Epithelial cell of esophagus (primary cell): ENCODE measurements at places on chromosomes 5 and 9.

DNA sequence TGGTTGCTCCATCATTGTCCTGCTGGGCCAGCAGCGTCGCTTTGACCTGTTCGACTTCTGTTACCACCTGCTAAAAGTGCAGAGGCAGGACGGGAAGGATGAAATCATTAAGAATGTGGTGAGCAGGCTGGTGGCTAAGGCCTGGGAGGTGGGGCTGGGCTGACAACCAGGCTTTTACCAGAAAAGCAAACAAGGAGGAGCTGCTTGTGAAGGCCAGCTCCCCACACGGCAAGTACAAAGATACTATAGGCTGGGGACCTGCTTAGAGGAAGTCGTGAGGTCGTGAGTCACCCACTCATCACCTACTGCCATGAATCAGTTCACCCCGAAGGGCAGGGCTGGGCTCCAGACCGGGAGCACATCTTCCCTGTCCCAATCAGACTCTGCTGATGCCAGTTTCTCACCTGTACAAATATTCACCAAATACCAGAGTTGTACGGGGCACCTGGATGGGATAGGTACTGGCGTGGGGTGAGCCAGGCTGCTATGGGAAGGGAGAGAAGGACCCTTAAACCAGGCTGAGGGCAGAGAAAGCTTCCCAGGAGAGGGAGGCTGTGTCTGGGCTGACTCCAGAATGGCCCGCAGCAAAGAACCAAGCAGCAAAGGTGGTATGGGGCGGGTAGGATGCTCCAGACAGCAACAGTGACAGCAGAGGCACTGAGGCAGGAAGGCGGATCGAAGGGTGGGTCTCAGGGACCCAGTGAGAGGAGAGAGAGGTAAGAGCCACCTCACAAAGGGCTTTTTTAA lies 69.3 kb upstream of the NIPAL4 start:
- peak; percentile 99 for DNase-seq

GRCh38 chr9:134325096-134325812 lies 1.0 kb upstream of the RXRA start:
- peak; percentile 73 for DNase-seq

DNA sequence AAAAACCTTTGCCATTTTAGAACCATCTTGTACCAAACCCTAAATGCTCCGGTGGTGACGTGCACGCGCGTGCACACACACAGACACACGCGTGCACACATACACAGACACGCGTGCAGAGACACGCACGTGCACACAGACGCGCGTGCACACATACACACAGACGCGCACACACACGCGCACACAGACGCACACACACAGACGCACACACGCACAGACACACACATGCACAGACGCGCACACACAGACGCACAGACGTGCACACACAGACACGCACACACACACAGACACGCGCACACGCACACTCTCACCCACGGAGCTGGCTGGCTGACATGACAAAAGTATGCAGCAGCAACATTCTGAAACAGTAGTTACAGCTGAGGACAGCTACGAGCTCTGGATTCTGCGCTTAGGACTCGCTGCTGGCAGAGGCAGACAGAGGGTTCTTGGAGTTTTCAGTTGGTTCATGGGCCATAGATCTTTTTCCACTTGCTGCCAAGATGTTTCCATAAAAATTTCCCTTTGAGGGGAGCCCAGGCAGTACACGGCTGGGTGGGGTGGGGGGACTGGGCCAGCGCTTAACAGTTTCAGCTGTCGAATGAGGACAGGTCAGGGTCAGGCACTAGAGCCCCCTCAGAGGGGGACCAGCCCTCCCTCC lies 46.2 kb upstream of the UBAC1 start:
- no peak for DNase-seq

DNA sequence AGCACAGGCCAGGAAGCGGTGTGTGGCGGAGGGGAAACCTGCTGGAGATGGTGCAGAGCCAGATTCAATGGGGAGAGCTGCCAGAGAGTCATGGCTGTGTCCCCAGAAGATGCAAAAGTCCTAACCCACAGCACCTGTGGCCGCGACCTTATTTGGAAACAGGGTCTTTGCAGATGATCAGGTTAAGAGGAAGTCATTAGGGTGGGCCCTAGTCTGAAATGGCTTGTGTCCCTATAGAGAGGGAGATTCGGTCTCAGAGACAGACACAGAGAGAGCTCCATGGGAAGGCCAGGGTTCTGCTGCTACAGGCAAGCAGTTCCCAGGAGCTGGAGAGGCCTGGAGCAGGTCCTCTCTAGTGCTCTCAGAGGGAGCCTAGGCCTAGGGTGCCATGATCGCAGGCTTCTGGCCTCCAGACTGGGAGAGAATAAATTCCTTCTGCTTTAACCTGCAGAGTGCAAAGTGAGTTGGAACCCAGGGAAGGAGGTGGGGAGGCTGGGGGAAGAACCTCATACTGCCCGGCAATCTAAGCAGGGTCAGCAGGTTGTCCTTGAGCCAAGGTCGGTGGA lies 1.9 kb upstream of the LPCAT1 start:
- DNase-seq = no peak

GRCh38 chr5:172777881-172778814 lies 7.2 kb upstream of the DUSP1 start:
- DNase-seq = peak; percentile 95

- DNase-seq = no peak
These were observed 51.9 kb upstream of the COL5A1 start for GRCh38 chr9:134589748-134590147.

DNA sequence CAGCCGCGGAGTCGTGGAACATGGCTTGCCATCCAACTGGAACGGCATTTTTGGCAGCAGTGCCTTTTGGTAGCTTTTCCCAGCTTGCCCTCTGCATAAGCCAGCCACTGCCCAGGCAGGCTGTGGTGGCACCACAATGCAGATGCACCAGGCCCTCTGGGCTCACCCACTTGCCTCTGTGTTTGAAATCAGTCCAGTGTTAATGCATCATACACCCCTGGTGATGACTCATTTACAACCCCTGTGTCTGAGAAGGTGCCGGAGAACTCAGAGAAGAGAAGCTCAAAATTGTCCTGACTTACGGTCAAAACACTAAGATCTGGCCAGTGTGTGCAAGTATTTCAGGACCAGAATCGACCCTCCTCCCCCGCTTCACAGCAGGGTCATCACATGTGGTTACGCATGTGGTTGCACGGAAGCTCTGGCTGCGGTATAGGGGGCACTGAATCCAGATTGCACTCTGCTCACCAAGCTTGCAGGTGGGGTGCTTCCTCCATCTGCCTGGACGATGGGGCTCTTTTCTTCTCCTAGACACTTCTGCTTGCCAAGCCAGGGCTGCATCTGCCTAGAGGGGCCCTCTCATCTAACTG lies 66.5 kb upstream of the SMIM15 start:
- DNase-seq = peak; percentile 70

DNA sequence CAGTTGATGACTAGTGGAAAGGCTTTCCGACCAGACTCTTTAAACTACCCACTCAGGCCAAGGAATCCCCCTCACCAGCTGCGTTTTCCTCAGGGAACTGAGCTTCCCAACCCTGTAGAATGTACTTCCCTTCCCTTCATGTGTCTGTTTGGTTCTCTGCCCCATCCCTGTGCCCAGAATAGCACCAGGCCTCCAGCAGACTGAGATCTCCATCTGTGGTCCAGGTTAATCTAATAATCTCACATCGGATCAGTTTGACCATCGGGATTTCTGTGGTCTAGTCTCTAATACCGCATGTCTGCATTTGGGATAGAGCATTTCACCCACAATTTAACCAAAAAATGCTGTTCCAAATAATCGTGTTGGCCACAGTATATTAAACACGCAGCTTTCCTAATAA lies 237.2 kb downstream of the ROR2 start:
- DNase-seq = no peak

GRCh38 chr5:81768935-81769452 lies 18.1 kb upstream of the SSBP2 start:
- peak; percentile 93 for DNase-seq

DNA sequence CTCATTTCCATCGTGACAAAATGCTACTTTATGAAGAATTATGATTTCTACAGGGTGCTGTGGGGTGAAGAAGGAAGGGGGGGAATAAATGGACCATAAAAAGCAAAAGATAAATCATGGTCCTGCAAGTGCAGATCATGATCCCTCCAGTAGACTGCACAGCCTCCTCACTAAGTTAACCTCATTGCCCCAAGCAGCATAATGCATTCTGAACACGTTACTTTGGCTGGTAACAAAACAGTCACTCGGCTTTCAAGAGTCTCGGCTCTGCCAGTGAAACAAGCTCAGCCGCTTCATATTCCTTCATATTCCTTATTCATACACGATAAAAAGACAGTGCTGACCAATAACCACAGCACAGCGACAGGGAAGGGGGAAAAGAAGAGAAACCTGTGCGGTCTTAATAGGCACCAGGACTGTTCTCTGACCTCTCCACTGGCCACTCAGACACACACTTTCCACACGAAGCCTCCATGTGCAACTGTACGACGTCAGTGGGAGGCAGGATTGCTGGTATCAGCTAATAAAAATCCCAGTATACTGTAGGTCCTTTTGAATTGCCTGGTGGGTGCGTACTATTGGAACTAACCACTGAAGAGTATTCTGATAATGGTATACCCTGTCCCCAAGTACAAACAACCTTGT lies 60.5 kb downstream of the ANKH start:
- no peak for DNase-seq

GRCh38 chr9:4141296-4141695 lies 158.6 kb downstream of the GLIS3 start:
- DNase-seq = no peak

DNA sequence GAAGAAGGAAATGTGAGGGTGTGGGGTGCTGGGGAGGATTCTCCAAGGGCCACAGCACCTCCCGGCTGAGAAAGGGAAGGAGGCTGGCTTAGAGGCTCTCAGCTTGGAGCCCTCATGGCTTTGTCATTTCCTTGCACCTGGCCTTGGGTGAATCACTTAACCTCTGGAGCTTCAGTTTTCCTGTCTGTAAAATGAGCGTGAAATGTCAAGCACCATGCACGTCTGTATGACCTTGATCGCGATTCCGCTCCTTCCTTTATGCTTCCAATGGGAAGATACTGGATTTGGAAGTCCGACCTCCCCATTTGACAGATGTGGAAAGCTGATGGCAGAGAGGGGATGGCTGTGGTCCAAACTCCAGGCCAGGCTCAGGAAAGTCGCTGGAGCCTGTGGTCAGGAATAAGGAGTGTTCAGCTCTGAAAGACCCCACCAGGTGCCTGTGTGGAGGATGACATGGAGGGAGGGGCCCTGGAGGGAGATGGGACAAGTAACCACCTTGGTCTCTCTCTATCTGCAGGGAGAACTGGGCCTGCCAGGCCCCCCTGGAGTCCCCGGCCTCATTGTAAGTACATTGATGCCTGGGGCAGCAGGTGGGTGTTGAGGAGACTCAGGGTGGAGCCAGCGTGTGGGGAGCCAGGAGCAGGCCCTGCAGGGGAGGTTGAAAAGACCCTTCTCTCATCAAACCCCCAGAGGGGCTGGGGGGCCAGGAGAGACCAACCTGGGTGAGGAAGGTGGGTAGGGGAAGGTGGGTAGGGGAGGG lies 66.5 kb downstream of the COL27A1 start:
- DNase-seq = peak; percentile 30

DNA sequence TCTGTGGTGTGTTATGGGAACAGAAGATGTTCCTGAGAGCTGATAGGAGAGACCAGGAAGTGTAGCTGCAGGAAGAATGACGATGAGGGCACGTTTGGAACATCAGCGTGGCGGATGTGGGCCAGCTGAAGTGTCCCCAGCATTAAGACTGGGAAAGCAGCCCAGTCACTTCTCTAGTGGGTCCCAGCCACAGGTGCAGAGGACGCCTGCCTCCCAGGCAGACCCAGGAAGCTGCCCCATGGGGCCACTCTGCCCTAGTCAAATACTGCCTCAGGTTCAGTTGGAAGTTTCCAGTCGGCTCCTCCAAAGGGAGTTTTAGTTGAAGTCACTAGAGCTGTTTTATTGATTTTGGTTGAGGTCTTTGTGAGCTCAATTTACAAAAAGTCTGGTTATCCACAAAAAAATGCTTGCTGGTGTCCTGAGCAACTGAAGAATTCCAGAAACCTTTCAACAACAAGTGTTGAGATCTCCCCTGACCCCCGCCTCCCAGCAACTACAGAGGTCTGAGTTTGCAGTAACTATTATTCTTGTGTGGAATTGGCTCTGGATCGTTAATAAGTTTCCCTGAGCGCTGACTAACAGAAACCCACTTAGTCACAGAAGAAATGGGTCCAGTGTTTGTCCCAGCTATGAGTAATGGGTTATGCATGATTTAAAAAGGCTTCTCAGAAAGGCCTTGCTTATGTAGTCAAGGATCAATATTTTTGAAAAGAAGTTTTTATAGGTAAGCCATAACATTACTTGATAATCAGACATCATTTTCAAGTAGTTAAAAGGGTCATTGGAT lies 294.1 kb downstream of the FANCC start:
- peak; percentile 84 for DNase-seq

DNA sequence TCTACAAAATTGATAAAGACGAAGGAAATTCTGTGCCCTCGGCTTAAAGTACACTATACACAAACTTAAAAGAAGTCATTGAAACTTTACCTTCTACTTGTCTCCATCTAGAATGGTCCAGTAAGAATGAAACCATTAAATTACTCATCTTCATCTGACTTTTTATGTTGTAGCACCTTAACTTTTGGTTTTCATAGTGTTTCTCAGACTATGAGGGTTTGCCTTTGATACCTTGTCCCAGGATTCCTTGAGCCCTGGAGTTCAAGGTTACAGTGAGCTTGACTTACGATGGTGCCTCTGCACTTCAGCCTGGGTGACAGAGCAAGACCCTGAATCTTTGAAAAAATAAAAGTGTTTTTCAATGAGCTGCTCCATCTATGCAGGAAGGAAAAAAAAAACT lies 132.2 kb downstream of the CDC42SE2 start:
- no peak for DNase-seq

- no peak for DNase-seq
These were observed 95.2 kb downstream of the ERBIN start for GRCh38 chr5:66021585-66021984.

- DNase-seq = no peak
These were observed 80.1 kb downstream of the DAP start for GRCh38 chr5:10680876-10681481.

DNA sequence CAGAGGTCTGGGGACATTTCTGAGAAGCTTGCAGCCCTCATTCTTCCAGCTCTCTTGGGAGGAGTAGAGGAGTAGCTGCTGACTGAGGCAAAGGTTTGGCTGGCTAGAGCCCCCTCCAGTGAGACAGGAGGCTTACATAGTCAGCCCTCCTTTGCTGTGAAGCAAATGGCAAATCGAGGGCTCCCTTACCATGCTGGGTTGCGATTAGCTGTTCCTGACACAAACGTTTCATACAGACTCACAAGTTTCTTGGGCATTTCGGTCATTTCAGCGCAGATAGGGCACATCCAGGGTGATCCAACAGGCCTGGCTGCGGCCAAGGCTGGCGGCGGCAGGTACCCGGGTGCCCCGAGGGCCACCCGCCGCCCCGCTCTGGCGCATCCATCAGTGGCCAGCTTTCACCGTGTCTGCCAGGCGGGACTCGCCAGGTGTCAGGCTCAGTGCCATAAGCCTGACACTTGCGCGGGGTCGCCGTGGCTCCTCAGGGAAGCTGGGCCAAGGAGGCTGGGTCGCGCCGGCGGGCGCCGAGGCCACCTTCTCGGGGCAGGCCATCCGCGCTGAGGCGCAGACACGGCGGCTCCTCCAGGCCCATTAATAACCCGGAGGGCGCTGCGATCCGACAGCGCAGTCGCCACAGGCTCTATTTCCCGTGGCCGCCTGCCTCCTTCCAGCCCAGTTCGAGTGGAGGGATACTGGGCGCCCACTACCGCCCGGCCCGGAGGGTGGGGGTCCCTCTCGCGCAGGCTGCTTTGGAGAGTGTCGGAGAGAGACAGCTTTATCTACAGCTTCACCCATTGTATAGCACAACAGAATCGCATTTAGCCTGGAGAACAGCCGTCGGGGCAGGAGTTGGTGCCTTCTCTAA lies 9.1 kb downstream of the PRDM6 start:
- no peak for DNase-seq

- peak; percentile 94 for DNase-seq
These were observed 58.3 kb upstream of the PLPP1 start for GRCh38 chr5:55593115-55593472.
